T follicular helper cell (primary cell): ENCODE measurements at places on chromosomes 1 and 21.

- no peak for DNase-seq
Measured at GRCh38 chr1:178241057-178241456, 147.2 kb downstream of the RASAL2 start.

- DNase-seq, result no peak
Measured at GRCh38 chr1:53091841-53092645, 30.0 kb downstream of the PODN start.

GRCh38 chr21:34072145-34073031 is 990 bp upstream of the MRPS6 start:
- DNase-seq, result no peak

DNA sequence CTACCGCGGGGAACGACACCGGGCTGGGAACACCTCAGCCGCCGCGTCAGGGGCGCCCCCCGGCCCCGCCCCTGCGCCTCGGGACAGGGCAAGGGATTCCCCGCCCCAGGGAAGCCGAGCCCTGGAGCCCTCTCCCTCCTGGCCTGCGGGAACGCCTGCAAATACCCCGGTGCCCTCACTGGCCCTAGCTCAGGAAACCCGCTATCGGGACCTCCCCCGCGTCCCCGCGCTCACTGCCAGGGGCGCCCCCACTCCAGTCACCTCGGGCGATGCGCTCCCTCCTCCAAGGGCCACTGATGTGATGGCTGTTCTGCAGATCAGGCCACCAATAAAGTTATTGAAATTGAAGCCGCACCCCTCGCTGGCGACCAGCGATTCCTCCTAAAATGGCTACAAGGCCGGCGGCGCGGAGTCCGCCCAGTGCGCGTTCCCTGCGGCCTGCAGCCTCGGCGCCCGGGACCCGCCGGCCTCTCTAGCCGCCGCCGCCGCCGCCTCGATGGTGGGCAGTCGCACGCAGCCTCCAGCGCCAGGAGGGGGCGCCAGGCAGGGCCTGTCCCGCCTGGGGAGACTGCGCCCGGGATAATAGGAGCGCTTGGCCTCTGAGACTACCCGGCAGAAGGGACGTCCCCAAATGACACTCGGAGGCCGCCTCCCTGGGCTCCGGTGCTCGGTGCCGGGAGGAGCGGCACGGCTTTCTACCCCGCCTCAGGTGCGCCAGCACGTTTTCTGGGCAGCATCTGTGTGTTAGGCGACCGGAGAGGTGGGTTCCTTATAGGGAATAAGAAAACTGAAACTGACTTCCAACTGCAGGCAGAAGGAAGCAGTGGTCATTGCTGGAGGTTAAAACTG is at the start of gene PRKAB2:
Gene PRKAB2 (minus strand): TSS at position 303 of the 849 bp plus-strand sequence. CDS start 326 bp downstream, outside the sequence.
- peak; percentile 61 for DNase-seq

- DNase-seq, result no peak
Measured at GRCh38 chr1:47187231-47187925, 2.5 kb downstream of the PDZK1IP1 start.

DNA sequence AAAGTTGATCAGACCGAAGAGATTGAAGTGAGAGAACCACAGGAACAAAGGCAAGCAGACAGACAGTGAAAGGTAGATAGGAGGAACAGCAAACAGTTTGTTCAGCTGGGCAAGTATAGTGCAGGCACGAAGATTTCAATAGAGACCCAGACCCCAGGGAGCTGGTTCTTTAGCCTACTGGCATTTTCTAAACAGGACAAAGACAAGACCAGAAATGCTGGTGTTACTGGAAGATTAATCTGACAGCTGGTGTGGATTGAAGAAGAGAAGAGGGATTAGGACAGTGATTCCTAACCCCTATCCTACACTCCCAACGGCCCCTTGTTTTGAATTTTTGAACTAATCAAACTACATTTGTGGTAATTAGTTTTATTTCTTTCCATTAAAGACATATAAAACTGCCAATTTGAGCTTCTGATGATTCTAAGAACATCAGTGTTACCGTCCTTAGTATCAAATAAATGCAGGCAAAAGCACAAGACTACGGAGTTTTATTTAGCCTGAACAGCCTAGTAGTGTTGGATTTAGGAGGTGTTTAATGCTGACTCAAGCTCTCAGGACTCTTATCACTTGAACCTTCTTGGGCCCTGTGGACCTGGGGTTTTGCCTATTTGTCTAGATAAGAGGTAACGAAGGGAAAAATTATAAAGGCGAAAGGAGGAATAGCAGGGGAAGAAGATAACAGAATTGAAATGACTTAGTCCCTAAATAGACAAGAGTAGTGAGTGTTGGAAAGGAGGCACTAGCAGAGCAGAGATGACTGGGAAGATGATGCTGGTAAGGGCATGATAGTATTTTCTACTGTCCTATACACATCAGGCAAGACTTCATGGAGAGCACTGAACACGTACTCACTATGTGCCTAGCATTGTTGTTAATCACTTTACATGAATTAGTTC is 2.0 kb downstream of the NPL start:
- no peak for DNase-seq

GRCh38 chr1:8378981-8379470 is 61.1 kb downstream of the SLC45A1 start:
- no peak for DNase-seq

DNA sequence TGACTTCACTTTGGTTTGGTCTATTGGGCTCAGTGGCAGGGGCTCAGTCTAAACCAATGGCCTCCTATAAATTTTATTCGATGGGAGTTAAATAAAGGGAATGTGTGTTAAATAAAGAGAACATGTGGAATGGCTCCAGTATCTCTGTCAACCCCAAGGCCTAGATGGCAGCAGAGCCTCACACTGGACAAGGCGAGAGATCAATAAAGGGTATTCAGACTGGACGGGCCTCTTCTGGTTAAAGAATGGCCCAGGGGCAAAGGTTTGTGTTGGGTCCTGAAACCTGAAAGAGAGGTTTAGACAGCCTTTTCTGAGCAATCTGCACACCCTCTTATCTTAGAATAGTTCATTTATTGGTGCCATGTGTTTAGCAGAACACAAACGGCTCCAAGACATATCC is 34.7 kb downstream of the SH3BP5L start:
- no peak for DNase-seq
